ENCODE measurements at places on chromosomes 6 and 20.

- no peak for DNase-seq
Observed at GRCh38 chr6:89566930-89567629, 71.5 kb downstream of the LYRM2 start.

DNA sequence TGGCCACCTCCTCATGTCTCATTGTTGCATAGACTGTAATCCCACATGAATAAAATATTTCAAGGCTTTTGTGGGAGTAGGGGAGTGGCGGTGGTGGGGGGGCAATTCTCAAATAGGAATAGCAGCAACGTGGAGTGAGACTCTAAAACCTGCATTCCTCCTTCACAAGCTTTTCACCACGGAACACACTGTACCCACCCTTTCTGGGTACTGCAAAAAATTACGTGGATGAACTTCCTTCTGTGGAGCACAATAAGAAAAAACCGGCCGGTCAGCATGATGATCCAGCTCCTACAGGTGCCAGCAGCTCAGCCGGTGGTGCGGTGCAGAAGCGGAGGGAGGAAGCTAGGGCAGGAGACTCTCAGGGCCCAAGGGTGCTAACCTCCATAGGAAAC is 930 bp upstream of the RRAGD start:
- no peak for DNase-seq

DNA sequence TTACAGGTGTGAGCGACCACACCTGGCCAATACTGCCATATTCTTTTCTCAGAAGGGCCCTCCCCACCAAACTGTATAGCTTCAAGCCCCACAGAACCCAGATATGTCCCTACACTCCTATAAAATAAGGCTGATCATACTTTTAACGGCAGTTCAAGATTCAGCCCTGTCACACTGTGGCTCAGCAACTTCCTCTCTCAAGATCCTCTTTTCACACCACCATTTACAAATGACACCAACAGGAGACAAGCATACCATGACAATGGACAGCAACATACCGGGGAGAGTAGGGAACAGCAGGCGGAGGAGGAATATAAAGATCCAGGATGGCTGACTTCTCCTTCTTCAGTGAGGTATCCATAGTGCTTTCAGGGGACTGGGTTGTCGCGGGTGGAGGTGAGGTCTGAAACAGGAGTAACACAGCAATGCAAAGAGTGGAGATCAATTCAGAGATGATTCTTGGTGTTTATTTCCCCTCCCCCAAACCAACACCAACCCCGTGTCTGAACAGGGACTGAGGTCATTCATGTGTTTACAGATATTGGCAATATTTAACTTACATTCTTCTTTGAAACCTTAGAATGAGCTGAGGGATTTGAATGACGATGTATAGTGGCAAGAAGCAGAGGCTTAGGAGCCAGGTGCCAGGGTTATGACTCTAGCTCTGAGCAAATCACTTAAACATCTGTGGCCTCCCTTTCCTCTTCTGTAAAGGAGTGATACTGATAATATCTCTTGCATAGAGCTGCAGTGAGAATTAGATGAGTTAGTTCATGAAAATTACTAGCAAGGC is 57.6 kb upstream of the IPCEF1 start:
- no peak for DNase-seq

GRCh38 chr6:15351631-15352030 is 105.8 kb downstream of the JARID2 start:
- no peak for DNase-seq

GRCh38 chr6:21603082-21603952 is 9.8 kb downstream of the SOX4 start:
- DNase-seq = no peak

GRCh38 chr20:958936-959815 is 42.9 kb downstream of the RSPO4 start:
- no peak for DNase-seq

- DNase-seq = no peak
Observed at GRCh38 chr6:133245007-133245406, 3.9 kb downstream of the EYA4 start.

GRCh38 chr6:87407561-87407900 is 241 bp upstream of the CFAP206 start:
- DNase-seq = no peak

DNA sequence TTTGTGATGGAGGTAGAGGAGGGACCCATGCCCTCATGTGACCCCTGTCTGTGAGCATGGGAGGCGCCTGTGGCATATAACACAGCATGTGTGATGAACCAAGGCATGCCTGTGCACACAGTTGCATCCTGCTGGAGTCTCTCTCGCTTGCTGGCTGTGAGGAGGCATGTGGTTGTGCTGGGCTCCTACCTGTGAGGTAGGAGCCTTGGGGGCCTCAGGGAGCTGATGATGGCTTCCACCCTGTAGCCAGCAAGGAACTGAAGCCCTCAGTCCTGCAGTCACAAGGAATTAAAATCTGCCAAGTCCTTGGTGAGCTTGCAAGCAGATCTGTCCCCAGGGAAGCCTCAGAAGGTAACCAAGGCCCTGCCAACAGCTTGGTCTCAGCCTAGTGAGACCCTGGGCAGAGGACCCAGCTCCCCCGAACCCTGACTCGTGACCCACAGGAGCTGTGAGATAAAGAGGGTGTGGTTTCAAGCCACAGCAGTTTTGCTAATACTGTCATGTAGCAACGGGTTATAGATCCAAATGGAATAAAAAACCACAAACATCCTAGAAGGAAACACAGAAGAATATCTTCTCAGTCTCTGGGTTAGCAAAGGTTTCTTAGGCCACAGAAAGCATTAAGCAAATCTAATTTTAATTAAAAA is 145.7 kb downstream of the WDR27 start:
- peak; percentile 2 for DNase-seq

DNA sequence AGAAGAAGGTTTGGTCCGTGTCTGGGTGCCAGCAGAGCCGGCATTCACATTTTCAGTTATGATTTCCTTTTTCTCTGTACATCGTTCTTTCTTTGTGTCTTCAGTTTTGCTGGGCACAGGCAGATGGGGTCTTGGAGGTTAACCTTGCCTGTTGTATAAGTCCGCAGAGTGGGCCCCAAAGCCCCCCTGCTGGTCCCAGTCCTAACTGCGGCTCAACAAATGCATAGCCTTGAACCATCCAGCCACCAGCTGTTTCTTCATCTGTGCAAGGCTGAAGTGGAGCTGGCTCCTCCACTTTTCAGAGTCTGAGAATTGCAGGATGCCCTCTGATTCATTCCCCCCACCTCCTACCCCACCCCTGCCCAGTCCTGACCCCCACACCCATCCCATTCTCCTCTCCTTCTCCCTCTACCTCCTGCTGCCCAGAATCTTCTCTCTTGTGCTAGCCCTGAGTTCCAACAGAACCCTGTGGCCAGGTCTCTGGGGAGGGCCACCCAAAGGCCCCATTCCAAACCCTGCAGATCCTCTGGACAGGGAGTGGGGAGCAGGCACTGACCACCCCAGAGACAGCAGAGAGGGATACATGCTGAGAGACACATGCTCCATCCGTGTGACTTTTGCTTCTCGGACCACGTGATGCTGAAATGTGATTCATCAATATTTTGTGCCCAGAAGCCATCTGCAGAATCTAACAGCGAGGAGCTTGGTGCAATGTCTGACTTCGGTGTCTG is 386.5 kb upstream of the SULF2 start:
- DNase-seq = no peak

DNA sequence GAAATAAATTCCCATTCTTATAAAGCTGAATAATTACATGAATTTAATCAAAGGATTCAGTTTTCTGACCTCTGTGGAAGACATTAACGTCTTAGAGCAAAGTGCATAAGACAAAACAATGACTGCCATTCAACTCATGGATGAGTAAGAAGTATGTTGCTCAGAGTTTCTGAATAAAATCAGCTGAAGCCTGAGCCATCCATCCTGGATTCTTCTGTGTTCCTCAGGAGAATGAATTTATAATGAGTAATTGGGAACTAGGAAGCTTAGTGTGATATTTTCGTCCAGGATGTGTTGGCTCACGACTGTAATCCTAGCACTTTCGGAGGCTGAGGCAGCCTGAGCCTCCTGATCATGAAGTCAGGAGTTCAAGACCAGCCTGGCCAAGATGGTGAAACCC is 62.8 kb downstream of the PERP start:
- no peak for DNase-seq

DNA sequence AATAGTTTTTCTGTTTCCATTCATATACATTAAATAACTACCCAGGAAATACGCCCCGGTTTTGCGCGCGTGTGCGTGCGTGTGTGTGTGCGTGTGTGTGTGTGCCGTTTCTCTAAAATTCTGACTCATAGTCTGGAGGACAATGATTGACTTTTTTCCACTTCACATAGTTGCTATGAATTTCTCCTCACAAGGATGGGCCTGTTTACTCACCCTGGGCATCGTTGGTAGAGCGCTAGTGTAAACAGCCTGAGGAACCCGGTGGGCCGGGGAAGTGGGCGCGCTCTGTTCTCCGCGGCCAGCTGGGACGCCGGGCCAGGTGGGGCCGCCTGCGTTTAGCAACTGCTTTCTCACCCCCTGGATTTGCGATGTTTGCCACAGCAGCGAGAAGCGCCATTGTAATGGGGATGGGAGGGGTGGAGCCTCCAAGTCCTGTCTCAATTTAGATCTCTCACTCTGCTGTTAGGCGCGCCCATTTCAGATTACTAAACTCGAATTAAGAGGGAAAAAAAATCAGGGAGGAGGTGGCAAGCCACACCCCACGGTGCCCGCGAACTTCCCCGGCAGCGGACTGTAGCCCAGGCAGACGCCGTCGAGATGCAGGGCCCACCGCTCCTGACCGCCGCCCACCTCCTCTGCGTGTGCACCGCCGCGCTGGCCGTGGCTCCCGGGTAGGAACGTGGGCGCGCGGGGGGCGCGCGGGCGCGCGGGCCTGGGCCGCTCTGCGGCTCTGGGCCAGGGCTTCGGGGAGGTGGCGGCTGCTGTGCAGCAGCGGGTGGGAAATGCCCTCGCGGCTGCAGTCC is at the start of gene CD109:
Gene CD109, plus strand, starts transcription at position 585 of the 803 bp plus-strand sequence. Its CDS starts 13 bp downstream, at position 598.
- DNase-seq = peak; percentile 76

- no peak for DNase-seq
Observed at GRCh38 chr6:44682280-44682679, 294.8 kb downstream of the CDC5L start.

- no peak for DNase-seq
Observed at GRCh38 chr6:122620902-122621301, 10.7 kb downstream of the PKIB start.

DNA sequence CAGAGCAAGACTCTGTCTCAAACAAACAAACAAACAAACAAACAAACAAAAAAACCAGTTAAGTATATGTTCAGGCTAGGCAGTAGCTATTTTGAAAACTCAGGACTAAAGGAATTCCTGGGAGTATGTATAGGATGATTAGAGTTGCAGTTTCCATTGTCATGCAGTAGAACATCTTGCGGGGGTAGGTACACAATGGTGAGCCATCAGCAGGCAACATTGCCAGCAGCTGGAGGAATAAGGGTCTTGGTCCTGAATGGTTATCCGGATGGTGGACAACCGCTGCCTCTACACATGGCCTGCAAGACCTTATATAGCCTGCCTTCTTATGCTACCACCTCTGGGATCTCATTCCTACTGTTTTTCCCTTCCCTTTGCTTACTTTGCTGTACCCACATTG is 297.5 kb downstream of the SOX4 start:
- DNase-seq = no peak

- no peak for DNase-seq
Observed at GRCh38 chr6:33840048-33840926, 36.5 kb upstream of the MLN start.

DNA sequence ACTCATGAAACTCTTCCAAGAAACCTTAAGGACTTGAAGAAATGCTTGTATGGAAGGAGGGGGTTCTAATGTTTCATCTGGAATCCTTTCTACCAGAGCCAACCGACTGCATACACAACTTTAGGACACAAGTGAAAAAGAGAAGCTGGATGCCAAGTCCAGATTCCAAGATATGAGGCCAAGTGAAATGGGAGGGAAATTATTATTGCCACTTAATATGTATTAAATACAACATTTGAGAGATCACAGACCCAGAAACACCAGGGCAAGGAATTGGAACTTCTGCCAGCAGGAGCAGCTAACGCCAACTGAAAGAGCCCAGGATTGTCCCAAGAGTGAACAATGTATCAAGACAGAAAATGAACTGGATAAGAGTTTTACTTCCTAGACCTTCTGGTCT is 144.2 kb downstream of the ARHGAP18 start:
- no peak for DNase-seq

- no peak for DNase-seq
Observed at GRCh38 chr20:57753332-57754164, 43.7 kb upstream of the PMEPA1 start.

GRCh38 chr6:128719786-128720185 is 163.2 kb upstream of the LAMA2 start:
- no peak for DNase-seq

- no peak for DNase-seq
Observed at GRCh38 chr20:46637427-46638133, 13.7 kb downstream of the SLC13A3 start.

All from CD4-positive, CD25-positive, alpha-beta regulatory T cell (primary cell).